ENCODE measurements at places on chromosomes 1 and 21.

GRCh38 chr1:220891224-220892085 lies 12.2 kb downstream of the HLX start:
- no peak overlapping the region for H3K4me3 ChIP-seq
- no peaks in the 10 kb centered on the region for H3K4me1 ChIP-seq
- H3K36me3 ChIP-seq: no peaks in the 10 kb centered on the region
- DNase-seq: no peak
- peaks cover 100% of the 10 kb centered on the region for H3K27me3 ChIP-seq

DNA sequence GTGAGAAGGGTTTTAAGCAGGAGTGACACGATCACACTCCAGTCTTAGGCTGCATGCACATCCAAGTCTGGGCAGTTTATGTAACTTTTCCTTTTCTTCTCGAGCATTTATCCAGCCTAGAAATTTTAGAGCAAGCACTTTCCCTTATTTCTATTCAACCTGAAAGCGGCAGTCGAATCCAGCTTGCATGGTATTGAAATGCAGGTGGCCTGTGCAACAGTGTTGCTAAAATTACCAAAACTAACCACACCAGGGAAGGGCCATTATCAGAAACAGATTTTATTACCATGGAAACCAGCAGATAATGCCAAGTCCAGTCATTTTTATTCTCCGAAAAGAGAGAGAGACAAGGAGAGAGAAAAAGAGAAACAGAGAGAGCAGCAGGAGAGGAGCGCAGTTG lies 179.9 kb upstream of the ZC3H12A start:
- no peaks in the 10 kb centered on the region for H3K36me3 ChIP-seq
- H3K4me1 ChIP-seq: peaks cover 7% of the 10 kb centered on the region
- no peak overlapping the region for H3K4me3 ChIP-seq
- H3K27ac ChIP-seq: no peak overlapping the region

DNA sequence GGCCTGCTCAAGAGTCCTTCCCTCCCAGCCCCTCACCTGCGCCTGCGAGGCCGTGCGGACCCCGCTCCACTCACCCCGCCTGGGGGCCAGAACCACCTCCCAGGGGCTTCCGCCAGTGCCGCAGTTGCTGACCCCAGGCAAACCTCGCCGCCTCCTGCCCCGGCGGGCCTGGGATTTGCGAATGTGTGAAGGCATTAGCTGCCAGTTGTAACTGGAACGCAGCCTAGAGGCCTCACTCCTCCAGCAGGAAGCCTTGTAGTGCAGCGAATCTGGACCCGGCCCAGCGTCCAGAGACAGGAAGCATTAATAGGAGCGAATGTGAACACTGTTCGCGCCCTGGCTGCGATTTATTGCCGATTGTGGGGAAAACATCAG lies 140.9 kb upstream of the ARHGEF16 start:
- no peaks in the 10 kb centered on the region for H3K4me1 ChIP-seq
- peak; percentile 40 for DNase-seq
- no peak overlapping the region for H3K27ac ChIP-seq
- H3K4me3 ChIP-seq: no peak overlapping the region
- no peaks in the 10 kb centered on the region for H3K36me3 ChIP-seq

- peaks cover 5% of the 10 kb centered on the region for H3K36me3 ChIP-seq
- DNase-seq: no peak
- H3K27ac ChIP-seq: no peak overlapping the region
- H3K4me1 ChIP-seq: peaks cover 5% of the 10 kb centered on the region
Measured at GRCh38 chr1:150516050-150516591, 569 bp downstream of the FALEC start.
